ENCODE measurements at places on chromosomes 3 and 15.

DNA sequence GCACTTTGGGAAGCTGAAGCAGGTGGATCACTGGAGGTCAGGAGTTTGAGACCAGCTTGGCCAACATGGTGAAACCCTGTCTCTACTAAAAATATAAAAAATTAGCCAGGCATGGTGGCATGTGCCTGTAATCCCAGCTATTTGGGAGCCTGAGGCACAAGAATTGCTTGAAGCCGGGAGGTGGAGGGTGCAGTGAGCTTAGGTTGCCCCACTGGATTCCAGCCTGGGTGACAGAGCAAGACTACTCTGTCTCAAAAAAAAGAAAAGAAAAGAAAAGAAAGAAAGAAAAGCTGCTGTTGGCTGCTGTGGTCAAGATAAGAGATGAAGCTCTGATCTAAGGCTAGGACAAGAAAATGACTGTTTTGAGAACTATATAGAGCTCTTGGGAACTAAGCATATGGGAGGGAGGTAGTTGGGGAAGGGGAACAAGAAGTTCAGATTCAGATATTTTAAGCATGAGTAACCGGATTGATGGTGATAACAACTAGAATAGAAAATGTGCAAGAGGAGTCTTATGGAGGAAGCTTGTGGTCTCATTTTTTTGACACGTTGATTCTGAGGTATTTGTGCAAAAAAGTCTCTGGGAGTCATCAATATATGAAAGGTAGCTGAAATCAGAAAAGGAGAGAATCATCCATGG, 25.7 kb downstream of the DNAH12 start:
- no peak for DNase-seq

DNA sequence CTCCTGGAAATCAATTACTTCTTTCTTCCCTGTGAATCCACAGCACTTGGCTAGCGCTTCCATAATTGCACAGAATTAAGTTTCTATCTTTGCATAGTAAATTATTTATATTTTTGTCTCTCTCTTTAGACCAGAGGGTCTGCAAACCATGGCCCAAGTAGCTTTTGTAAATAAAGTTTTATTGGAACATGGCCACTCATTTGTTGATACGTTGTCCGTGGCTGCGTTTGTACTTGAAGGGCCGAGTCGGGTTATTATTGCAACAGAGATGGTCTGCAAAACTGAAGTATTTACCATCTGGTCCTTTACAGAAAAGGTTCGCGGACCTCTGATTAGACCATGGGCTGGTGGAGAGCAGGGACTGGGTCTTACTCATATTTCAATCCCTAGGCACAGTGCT, 102.5 kb downstream of the RPLP1 start:
- no peak for DNase-seq

DNA sequence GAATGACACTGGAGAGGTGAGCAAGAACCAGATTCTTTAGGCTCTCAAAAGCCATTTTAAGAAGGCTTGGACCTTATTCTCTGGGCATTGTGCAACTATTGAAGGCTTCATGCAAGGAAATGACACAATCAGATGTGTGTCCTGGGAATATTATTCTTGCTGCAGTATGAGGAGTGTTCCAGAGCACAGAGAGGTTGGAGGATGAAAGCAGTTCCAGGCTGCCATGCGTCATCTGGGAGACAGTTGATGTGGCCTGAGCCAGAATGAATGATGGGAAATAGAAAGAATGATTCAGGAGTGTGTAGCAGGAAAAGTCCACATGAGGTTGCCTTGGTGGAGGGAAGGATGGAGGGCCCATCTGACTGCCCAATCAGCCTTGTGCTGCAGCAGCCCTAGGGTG, 123.1 kb downstream of the CHCHD6 start:
- no peak for DNase-seq

DNA sequence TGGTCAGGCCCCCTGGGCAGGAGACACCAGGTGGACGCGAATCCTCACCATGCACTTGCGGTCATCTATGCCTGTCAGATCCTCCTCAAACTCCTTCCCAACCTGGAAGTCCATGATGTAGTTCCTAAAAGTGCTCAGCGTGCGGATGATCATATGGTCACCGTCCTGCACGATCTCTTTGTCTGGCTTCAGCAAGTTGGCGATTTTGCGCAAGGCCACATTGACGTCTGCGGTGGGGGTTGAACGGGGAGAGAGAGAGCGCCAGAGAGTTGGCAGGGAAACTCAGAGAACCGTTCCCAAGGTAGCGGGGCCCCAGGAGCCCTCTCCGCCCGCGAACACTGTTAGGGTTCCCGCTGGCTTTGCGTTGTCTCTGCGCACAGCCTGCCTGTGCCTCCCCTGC, 809 bp downstream of the RBP1 start:
- no peak for DNase-seq

GRCh38 chr3:52231502-52232278, 6.2 kb upstream of the TLR9 start:
- peak; percentile 62 for DNase-seq

- no peak for DNase-seq
Measured at GRCh38 chr3:18051306-18051705, 308.9 kb upstream of the TBC1D5 start.

- DNase-seq = no peak
Measured at GRCh38 chr3:30353711-30354467, 252.5 kb upstream of the TGFBR2 start.

DNA sequence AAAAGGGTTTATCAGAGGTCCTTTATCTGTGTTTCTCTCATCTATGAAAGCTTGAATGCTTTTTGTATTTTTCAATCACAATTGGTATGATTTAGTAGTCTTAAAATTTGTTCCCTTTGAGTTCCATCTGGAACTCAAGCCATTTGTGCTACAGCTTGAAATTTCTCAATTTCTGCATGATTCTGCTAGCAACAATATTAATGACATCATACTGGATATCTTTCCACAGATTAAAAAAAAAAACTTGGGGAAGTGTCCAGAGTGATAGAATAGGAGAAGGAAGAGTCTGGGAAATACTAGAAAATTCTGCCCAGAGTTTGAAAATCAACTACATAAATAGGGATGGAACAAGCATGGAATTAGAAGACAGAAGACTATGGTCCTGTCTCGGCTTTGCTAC, 9.3 kb upstream of the FBN1 start:
- DNase-seq = no peak

- DNase-seq = no peak
Measured at GRCh38 chr15:80404057-80404760, at the start of gene ARNT2. Gene ARNT2 (plus strand): TSS chr15:80404382. CDS start chr15:80404516, 134 bp downstream.

GRCh38 chr3:81643721-81644120, 117.7 kb downstream of the GBE1 start:
- DNase-seq = peak; percentile 36

- no peak for DNase-seq
Measured at GRCh38 chr3:141311170-141311495, 57.2 kb upstream of the ZBTB38 start.

GRCh38 chr3:70264122-70264780, 48.2 kb downstream of the MDFIC2 start:
- DNase-seq = no peak

DNA sequence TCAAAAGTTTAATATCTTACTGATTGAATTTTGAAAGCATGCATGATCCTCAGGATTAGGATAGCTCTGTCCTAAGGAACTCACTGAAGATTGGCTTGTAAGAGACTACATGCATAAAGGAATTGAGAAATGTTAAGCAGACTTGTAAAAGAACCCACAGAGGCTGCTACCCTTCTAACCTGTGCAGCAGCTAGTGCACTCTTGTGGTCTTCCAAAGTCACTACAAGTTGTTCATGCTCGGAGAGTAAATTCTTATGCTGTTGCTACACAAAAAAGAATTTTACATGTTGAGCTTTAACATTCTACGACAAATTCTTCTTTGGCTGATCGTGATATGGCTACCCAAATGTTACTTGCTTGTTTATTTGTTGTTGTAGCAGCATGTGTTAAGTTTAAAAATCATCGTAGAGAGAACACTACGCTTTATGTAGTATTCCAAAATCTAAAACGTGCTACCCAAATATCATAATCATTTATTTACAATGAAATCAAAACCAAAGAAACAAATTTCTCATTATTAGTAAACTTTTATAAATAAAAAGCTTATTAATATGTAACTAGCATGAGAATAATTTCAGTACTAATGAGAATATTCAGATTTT, 55.0 kb downstream of the GOLIM4 start:
- DNase-seq = peak; percentile 82

GRCh38 chr15:76517910-76518309, 181.3 kb downstream of the ISL2 start:
- no peak for DNase-seq

- no peak for DNase-seq
Measured at GRCh38 chr3:4406746-4407568, 60.1 kb downstream of the SUMF1 start.

DNA sequence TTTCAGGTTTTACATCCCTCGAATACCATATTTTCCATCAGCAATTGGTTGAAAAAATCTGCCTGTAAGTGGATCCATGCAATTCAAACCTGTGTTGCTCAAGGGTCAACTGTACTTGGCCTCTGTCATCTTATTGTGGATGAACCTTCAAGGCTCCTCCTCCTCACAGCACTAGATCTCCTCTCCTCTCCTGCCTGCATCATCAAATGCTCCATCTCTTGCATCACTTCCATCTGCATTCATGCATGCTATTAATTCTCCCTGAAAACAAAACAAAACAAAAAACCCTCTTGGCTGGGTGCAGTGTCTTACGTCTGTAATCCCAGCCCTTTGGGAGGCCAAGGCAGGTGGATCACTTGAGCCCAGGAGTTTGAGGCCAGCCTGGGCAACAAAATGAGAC, 10.1 kb downstream of the BCL2L10 start:
- DNase-seq = no peak
